ENCODE measurements at places on chromosomes 5 and 9.
A peak's percentile ranks its signal among the peaks of the same experiment; 100 is the strongest.

DNA sequence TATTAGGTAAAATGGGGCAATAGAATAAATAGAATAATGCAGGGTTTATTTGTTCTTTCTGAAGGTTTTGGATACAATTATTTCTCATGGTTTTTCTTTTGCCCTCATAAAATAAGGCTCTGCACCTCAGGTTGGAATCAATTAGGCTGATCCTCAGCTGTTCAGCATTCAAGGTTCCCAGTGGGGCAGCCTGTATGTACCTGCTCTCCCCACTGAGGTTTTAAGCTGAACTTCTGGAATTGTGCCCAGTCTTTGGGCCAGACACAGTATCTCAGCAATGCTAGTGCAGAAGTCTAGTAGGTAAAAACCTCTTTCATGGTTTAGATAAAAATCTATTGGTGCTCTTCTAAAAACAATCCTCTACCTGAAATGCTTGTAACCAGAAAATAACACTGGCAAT lies 98.0 kb downstream of the EDIL3 start:
- DNase-seq: no peak

DNA sequence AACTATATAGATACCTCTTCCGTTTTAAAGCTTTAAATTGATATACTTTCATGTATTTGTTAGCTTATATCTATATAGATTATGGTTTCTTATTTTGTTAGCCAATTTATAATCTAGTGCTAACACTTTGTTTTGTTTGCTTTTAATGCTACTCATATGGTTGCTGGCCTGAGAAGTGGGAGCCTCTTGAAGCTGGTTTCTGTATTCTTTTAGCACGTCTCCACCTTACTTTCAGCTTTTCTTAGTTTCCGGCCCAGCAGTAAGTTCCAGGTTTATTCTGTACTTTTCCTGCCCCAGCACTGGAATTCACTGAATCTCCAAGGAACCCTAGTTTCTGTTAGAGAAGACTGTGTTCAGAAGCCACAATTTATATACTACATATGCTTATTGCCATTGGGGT lies 458.9 kb downstream of the PRR16 start:
- DNase-seq: no peak

GRCh38 chr5:27034565-27034964 lies 3.8 kb downstream of the CDH9 start:
- DNase-seq: no peak

GRCh38 chr5:56357426-56357825 lies 124.3 kb upstream of the ANKRD55 start:
- no peak for DNase-seq

DNA sequence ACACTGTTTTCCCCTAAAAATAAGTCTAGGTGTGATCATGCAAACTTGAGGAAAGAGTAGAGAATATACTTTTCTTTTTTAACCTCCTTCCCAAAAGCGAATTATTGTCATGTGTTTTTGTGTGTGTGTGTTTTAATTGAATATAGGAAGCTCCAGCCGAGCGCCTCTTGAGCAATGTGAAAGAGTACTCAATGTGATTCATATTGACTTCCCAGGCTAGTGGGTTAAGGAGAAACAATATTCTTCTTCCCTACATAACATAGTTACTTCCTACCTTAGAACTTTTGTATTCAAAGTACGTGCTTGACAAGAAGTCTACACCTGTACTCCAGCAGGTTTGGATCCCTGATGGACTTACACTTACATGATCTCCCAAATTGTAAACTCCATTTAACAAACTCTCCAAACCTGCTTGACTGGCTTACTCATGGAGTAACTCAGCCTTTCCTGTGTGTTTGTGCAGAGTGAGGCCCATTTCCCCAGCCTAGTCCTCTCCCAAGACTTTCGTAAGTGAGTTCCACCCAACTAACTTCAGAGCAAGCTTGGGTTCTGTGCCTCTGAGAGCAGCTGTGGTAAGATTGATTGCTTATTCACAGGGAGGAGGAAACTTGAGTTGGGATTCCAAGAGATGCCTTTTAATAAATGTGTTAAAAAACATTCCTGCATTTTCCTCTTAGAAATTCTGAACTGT lies 9.3 kb downstream of the SLC28A3 start:
- DNase-seq: no peak

- no peak for DNase-seq
These were observed 20.8 kb upstream of the ANKRD55 start for GRCh38 chr5:56253924-56254323.

- no peak for DNase-seq
These were observed 138.2 kb upstream of the MINAR2 start for GRCh38 chr5:129609710-129610109.

- DNase-seq: no peak
These were observed 65.1 kb upstream of the PHYKPL start for GRCh38 chr5:178297751-178298150.

DNA sequence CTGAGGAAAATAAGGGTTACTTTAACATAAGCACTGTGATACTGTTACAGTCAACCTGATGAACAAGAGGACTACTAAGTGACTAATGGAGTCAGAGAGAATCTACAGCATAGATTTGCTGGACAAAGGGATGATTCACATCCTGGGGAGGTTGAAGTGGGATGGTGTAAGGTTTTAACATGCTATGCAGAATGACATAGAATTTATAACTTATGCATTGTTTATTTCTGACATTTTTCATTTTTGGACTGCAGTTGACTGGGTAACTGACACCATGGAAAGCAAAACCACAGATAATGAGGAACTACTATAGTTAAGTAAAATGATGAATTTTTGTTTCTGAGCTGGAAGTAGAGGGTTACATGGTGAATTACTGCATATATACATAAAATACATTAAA lies 389.2 kb downstream of the MAT2B start:
- peak; percentile 43 for DNase-seq

GRCh38 chr5:168851902-168852321 lies 272.7 kb upstream of the PANK3 start:
- peak; percentile 88 for DNase-seq

GRCh38 chr5:6728011-6728794 lies 15.0 kb downstream of the TENT4A start:
- no peak for DNase-seq

DNA sequence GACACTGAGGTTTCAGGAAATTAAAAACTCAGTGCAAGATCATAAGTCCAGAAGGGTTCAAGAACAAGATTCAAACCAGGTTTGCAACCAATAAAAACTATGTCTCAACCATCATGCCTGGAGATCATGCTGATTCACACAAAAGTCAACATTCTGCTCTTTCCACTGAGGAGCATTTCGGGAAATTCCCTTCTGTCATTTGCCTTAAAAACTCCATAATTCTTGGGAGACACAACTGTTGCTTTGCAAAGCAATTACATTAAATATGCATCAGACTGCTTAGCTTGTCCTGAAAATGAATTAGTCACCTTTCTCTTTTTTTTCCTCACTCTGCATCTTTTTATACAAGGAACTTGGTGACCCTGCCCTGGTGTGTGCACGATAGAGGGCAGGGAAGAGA lies 275.9 kb upstream of the ZNF462 start:
- DNase-seq: no peak

- peak; percentile 31 for DNase-seq
These were observed 75.4 kb downstream of the OSMR start for GRCh38 chr5:38921174-38921573.

DNA sequence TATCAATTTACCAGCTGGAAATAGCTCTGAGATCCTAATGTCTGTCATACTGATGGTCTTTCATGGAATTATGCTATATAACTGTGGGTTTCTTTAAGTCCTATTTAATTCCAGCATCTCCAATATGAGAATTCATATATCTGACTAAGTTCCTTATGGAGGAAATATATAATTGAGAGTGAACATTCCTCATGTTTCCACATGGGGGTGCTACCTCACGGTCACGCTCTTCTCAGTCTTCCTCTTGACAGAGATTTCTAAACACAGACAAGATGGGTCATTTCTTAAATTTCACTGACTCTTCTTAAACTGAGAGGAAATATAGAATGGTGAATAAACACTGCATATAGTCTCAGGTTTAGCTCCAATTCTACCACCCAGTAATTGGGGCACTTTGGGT lies 212.1 kb downstream of the SLF1 start:
- DNase-seq: peak; percentile 35

DNA sequence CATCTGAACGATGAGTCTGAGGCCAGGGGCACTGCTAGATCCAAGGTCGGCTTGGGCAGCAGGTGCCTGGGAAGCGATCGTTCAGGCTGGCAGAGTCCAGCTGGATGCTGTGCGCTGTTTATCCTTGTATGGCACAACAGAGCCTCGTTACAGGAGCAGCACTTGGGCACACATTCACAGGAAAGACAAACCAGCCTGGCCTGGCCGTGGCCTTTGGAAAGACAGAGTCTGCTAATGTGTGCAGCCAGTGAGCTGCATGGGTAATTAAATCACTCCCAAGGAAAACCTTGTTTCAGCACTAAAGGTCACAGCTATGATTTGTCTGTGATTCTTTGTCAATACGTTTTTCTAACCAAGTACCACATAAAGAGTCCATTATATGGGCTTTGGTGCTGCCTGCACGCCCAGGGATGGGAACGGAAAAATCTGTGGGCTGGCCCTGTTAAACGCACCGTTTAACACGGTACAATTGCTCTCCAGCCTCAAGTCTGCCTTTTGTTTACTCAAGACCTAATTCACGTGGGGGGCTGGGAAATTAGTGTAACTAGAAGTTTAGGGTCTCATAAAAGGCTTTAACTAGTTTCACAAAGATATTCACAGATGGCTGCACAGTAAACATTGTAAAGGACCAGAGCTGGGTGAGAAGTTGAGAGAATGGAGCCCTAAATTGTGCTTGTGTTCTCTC lies 509.3 kb downstream of the KDM4C start:
- no peak for DNase-seq

- no peak for DNase-seq
These were observed 142.2 kb downstream of the CAMK4 start for GRCh38 chr5:111366388-111366787.

GRCh38 chr5:154194345-154195329 lies 4.1 kb downstream of the GALNT10 start:
- DNase-seq: no peak

DNA sequence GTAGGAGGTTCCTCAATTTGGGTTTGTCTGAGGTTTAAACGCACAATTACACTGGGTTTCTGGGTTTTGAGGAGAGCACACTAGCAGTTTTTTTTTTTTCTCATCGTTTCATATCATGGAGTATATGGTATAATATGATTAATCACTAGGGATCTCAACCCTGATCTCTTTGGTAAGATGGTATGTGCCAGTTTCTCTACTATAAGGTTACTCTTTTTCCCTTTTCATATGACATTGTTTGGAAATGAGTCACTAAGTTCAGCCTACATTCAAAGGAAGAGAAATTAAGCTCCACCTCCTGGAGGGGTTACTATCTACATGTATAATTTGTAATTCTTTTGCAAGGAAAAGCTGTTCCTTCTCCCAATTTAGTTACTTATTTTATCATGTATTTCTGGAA lies 35.2 kb downstream of the MTRR start:
- no peak for DNase-seq

- no peak for DNase-seq
These were observed 10.3 kb downstream of the ITGA2 start for GRCh38 chr5:52999344-52999949.

- no peak for DNase-seq
These were observed 4.6 kb downstream of the PDLIM7 start for GRCh38 chr5:177492841-177493240.

DNA sequence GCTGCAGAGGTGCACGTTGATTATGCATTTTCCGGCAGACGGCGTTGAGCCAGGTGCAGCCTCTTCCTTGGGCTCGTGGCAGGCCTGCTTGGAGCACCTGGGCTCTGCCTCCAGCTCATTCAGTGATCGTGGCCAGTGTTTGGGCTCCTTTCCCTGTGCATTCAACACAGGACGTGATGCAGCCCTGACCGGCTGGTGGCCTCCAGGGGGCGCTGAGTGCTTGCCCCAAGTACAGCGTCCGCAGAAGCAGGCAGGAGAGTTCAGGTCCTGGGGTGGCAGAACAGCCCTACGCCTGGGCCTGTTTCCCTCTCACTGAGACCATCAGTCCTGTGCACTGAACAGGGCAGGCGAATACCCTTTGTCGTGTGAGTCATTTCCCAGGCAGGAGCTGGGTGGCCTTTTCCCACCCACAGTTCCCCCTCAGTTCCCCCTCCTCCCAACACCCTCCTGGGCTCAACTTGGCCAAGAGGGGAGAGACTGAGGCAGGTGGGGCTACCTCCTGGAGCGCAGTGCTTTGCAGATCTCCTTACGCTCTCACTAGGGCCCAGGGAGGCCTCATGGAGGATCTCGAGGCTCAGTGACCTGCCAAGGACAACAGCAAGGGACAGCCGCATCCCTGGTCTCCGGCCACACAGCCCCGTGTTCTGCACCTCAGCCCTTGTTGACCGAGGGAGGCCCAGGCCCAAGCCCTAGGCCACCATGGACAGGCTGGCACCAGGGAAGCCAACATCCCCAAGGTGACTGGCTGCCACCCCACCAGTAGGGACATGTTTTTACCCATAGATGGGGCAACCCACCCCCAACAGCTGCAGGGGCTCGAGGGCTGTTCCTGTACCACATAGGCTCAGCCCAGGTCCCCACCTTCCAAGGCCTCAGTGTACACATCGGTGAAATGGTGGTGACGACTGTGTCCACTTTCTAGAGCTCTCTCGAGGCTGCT lies 52.9 kb downstream of the LRSAM1 start:
- DNase-seq: peak; percentile 92

- DNase-seq: no peak
These were observed 620.7 kb upstream of the ARRDC3 start for GRCh38 chr5:92003806-92004205.

DNA sequence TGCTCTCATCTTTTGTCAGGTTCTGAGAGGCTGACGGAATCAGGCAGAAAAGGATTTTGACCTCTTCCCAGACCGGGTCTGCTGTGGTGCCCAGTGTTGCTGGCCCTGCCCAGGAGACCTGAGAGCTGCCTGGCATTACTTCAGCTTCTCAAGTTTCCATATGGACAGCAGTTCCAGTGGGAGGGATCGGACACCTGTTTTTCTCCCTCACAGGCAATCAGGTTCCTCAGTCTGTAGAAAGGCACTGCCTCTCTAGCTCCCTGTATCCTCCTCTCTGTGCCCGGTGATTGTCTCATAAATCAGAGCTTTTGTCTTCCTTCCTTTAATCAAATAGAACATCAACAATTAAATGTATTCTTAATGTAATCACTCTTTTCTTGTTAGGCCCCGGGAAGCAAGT lies 198.7 kb downstream of the SEMA6A start:
- no peak for DNase-seq

DNA sequence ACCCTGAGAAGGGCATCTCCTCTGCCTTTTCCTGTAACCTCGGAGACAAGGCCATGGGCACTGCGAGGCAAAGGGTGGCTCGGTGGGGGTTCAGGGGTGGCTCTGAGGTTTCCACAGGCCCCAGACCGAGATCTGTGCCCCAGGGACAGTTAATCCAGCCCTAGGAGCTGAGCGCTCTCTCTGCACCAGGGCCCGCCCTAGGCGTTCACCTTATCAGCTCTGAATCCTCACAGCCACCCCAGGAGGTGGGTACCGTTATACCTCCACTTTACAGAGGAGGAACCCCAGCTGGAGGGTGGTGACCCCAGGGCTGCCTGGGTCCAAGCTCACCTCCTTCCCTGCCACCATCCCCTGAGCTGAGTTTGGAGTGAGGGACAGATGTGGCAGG lies 2.3 kb upstream of the ENG start:
- peak; percentile 83 for DNase-seq

DNA sequence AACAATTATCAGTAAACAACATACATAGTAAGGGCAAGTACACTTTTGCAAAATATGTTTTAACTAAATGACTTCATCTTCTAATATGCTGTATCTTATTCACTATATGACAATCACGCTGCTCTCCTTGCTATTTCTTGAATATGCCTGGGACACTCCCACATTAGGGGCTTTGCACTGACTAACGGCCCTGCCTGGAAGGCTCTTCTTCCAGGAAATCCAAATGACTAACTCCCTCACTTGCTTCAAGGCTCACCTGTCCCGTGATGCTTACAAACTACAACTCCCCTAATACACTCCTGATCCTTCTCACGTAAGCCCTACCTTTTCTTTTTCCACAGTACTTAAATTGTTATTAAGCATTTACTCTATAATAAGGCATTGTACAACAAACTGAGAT lies 10.6 kb downstream of the ERP44 start:
- DNase-seq: no peak

All from hematopoietic multipotent progenitor cell treated with erythropoietin and hydrocortisone succinate and interleukin-3 and kit ligand, for 4 days (in vitro differentiated cells).